ENCODE measurements at places on chromosomes 1 and 21.

GRCh38 chr1:218466341-218467010 lies 121.3 kb downstream of the TGFB2 start:
- no peak for DNase-seq

DNA sequence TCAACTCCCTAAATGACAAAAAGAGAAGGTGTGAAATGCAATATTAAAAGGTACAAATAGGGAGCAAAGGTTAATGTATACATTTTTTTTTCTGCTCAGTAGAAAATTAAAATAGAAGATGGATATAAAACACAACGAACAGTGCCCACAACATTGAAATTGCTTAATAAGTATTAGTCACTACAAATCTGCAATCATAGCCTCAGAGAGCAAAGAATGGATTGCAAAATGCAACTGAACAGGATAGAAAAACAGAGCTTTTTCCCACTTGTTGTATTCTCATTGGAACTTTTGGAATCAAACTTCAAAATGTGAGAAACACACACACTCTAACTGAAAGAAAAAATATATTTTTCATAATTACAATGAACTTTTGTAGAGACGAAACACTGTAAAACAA lies 552.2 kb upstream of the NCAM2 start:
- no peak for DNase-seq

GRCh38 chr21:45792682-45793383 lies 149.3 kb downstream of the PCBP3 start:
- no peak for DNase-seq

DNA sequence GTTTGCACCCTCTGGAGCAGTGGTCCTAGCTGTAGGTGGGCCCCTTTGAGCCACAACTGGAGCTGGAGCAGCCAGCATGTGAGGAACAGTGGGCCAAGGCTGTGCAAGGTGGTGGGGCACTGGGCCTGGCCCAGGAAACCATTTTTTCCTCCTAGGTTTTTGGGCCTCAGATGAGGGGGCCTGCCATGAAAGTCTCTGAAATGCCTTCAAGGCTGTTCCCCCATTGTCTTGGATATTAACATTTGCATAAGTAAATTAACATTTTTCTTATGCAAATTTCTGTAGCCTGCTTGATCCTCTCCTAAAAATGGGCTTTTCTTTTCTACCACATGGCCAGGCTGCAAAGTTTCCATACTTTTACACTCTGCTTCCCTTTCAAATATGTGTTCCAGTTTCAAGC lies 212.0 kb downstream of the NTNG1 start:
- DNase-seq = no peak

DNA sequence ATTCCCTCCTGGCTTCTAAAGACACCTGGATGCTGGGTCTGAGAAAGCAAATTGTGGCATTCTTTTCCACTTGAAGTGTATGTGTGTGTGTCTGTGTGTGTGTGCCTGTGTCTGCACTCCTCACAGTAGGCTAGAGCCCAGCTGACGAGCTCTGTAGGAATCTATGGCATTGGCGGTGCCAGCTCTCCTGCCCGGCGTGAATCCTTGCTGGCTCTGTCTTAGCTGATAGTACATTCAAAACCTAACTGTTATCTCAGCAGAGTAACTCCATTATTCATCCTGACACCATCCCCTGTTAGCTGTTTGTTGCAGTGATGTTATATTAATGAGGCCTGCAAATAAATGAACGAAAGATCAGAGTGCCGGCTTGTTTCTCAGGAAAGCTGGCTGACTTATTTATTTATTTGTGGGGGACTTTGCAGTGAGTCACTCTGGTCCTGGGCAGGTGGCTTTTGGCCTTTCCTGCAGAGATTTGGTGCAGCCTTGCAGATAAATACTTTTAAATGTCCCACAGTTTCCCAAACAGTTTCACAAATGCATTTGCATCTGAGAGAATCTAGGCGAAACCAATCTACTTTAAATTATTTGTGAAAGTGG lies 160.6 kb upstream of the CD34 start:
- no peak for DNase-seq

DNA sequence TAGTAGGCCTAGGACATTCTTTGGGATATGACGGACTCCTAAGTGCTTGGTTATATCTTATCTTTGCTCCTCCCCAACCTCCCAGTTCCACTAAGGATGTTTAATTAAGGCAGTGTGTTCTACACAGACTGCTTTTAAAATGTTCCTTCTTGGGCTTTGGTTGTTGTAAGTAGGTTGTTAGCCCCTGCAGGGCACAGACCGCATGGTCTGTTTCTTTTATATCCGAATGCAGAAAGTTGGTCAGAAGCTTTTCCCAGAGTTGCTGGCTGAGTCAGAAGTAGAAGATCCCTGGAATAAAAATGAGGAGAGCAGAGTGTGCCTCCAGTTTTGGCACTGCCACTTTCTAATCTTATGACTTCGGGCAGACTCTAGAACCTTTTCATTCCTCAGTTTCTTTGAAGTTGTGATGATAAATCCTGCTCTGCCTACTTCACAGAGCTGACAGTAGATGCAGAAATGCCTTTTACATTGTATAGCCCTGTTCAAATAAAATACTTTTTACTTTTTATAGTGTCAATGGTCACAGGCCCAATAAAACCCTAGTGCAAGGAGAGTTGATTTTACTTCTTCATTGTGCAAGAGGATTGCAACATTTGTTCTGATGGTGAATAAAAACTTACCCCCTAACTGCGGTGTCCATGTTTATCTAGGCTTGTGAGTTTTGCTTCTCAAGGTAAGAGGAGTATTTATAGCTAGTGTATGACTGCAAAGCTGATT lies 18.4 kb downstream of the FMN2 start:
- no peak for DNase-seq

- DNase-seq = no peak
These were observed 3.8 kb upstream of the DMBX1 start for GRCh38 chr1:46485564-46486431.

DNA sequence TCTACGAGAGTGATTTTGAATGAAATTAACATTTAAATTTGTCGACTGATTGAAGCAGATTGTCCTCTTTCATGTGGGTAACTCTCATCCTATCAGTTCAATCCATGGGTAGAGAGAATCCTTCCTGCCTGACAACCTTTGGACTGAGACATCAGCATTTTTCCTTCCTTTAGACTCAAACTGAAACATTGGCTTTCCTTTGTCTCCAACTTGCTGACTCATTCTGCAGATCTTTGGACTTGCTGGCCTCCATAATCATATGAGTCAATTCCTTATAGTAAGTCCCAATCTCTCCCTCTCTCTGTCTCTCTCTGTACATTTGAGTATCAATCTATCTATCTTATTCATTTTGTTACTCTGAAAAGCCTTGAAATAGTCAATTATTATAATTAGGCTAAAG lies 416.7 kb downstream of the LRRIQ3 start:
- DNase-seq = no peak

GRCh38 chr1:184210862-184211261 lies 159.3 kb downstream of the TSEN15 start:
- no peak for DNase-seq

GRCh38 chr21:38166173-38166535 lies 90.6 kb upstream of the KCNJ15 start:
- no peak for DNase-seq

DNA sequence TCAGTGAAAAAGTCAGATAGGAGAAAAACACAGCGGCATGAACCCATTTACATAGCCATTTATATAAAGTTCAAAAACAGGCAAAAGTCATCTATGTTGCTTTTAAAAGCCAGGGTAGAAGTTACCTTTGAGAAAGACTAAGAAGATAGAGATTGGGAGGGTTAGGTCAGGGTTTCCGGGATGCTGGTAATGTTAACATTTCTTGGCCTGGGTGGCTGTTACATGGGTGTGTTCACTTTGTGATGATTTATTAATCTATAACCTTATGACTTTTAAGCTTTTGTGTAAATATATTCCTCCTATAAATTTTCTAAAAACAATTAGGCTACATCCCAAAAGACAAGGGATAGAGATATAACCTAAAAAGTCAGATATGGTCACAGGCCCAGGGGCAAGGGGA lies 15.0 kb upstream of the FAM20B start:
- DNase-seq = no peak

- no peak for DNase-seq
These were observed 8.6 kb upstream of the EEIG2 start for GRCh38 chr1:108551137-108551862.

DNA sequence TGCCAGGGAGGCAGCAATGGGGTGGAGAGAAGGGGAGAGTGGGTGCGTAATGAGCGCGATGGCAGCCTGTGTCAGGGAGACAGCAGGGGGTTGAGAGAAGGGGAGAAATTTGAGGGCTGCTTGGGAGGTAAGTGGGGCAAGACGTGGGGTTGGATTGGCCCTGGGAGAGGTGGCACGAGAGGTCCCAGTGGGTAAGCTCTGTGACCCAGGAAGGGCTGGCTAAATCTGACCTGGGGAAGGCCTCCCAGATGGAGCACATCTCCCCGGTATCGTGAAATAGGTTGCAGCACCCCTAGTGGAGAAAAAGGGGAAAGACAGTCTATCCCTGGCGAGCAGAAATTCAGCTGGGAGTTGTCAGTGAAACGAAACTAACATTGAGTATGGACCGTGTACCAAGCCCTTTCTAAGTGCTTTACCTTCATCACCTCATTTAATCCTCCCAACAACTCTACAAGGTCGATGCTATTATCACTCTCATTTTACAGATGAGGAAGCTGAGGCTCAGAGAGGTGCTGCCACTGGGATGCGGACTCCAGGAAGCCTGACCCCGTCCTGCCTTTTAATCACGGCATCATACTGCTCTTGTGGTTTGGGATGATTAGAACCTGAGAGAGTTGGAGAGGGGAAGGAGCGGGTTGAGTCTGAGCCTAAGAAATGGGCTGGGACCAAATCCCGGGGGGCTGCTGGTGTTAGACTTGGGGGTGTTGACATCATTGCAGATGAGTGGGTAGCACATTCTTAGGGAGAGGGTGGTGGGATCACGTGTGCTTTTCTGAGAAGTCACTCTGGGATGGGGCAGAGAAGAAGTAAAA lies 56.6 kb upstream of the RPL11 start:
- peak; percentile 75 for DNase-seq

DNA sequence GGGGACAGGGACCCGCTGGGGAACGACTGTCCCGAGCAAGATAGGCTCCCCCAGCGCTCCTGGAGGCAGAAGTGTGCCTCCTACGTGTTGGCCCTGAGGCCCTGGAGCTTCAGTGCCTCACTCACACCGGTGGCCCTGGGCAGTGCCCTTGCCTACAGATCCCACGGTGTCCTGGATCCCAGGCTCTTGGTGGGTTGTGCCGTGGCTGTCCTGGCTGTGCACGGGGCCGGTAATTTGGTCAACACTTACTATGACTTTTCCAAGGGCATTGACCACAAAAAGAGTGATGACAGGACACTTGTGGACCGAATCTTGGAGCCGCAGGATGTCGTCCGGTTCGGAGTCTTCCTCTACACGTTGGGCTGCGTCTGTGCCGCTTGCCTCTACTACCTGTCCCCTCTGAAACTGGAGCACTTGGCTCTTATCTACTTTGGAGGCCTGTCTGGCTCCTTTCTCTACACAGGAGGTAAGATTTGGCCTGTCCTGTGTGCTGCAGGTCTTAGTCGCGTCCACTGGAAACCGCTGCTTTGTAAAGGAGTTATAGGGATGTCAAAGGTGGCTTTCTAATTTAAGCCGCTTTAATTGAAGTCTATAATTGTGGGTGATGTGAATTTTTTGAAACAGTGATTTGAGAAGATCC lies 717 bp downstream of the UBIAD1 start:
- DNase-seq = no peak

DNA sequence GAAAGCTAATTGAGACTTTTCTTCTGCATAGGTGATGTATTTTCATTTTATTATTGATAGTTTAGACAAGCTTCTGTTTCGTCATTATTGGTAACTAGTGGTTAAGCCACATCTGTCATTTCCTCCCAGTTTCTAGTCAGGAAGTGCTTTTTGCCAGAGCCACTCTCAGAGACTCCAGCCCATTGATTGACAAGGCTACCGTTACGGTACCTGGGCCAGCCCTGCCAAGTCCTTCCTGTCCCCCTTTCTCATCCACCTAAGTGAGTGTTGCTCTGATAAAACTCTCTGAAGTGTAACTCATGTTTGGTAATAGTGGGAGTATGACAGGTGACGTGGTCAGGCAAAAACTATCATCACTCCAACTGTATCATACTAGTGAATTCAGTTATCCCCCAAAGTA lies 29.6 kb upstream of the AGL start:
- DNase-seq = no peak

GRCh38 chr1:227451954-227452353 lies 111.4 kb upstream of the ZNF678 start:
- no peak for DNase-seq

- DNase-seq = no peak
These were observed 112.3 kb upstream of the NFIA start for GRCh38 chr1:60969971-60970509.

GRCh38 chr1:29050166-29050565 lies 73.5 kb downstream of the TMEM200B start:
- no peak for DNase-seq

DNA sequence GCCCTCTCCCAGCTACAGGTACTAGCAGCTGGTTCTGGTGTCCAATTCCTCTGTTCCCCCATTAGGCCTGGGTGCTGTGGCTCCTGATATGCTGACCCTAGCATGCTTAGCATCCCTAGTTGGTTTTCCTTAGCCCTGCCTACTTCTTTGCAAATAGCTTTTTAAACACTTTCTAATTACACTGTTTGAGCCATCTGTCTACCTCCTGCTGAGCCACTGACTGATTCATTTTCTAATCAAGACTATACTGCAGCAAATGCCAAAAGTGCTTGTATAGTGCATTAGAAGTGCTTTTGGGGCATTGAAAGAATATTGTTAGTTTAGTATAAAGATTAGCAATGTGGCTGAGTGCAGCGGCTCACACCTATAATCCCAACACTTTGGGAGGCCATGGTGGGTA lies 36.3 kb downstream of the ERICH3 start:
- DNase-seq = no peak

- DNase-seq = no peak
These were observed 90.3 kb upstream of the DISP3 start for GRCh38 chr1:11388617-11389016.

DNA sequence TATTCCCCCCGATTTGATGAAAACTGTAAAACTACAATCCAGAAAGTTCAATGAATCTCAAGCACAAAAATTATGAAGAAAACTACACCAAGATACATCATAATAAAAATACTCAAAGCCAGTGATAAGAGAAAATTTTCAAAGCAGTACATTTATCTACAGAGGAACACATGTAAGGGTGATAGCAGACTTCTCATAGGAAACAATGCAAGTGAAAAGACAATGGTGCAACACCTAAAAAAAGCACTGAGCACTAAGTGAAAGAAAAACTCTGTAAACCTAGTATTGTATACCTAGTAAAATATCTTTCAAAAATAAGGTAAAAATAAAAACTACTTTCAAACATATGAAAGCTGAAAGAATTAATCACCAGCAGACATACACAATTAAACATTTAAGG lies 76.1 kb upstream of the IRF2BP2 start:
- no peak for DNase-seq

- DNase-seq = no peak
These were observed 10.7 kb downstream of the RNF223 start for GRCh38 chr1:1063261-1063944.

DNA sequence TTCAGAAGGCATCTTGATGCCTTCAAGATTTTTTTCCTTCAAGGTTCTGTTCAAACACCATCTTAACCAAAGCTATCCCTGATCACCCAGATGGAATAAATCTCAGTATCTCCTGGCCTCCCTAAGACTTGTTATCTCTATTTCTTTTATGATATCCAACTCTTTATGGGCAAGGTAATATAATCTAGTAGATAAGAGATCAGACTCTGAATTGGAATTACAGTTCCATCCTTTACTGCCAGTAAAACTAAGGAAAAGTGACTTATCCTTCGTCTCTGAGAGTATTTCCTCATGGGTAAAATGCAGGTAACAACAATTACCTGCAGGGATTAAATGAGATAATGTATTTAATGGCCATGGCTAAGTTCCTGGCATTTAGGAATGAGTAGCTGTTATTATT lies 445.0 kb upstream of the DAB1 start:
- DNase-seq = no peak

GRCh38 chr21:44998086-44998620 lies 58.3 kb downstream of the SLX9 start:
- no peak for DNase-seq
